ENCODE measurements at places on chromosomes 5 and 9. TPM values are rescaled to one million over a fixed set of nuclear protein-coding genes. Genes with fewer than 3 reads are reported as not detected.

PCDHB9 gene
- 0.19 TPM for polyA plus RNA-seq

SPATA6L gene
- polyA plus RNA-seq = 0.57 TPM

S1PR3 gene
- polyA plus RNA-seq = 18.2 TPM

DNA sequence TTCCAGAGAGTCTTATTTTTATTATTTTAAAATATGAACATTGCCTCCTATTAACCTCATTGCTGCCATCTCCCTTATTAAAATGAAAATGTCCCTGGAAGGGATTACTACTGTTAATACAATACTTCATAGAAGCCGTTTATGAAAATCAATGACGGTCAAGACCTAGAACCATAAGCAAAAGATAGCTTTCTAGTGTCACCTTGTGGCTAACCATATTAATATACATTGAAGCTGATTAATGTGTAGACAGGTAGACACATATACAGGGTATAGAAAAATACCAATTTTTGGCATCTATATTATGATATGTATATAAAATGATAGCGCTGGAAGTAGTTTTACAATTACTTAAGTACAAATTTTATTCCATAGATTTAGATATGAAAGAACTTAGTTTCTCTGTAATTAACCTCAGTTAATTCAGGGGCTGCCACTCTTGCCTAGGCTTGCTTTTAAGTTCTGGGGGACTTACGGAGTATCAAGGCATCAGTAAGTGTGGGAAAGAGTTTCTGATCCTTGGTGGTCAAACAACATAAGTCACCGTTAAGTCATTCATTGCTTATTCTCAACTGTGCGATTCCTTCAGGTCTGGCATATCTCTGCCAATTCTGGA is 2.5 kb upstream of the YTHDC2 start:
- H3K36me3 ChIP-seq = no peaks in the 10 kb centered on the region
- no peak for DNase-seq
- no peak overlapping the region for H3K4me3 ChIP-seq
- peaks cover 12% of the 10 kb centered on the region for H3K4me1 ChIP-seq
- no peak overlapping the region for H3K27ac ChIP-seq

DNA sequence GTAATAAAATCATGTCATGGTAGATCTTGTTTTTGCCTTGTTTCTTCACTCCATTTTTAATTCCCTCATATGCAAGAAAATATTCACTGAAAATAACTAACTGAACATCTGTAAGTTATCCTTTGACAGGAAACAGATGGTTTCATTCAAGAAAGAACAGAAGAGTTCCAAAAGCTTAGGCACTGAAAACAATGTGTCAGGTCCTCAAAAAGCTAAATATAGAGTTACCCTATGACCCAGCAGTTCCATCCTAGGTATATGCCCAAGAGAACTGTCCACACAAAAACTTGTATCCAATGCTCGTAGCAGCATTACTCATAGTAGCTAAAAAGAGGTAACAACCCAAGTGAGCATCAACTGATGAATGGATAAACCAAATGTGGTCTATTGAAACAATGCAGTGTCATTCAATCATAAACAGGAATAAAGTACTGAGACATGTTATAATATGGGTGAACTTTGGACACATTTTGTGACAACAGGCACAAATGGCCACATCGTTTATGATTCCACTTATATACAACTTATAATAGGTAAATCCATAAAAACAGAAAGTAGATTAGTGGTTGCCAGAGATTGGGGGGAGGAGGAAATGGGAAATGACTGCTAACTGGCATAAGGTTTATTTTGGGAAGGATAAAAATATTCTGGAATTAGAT is 231.0 kb downstream of the FRMD3 start:
- no peak overlapping the region for H3K27ac ChIP-seq
- H3K27me3 ChIP-seq = no peaks in the 10 kb centered on the region
- H3K36me3 ChIP-seq = peaks cover 4% of the 10 kb centered on the region
- DNase-seq = no peak

DNA sequence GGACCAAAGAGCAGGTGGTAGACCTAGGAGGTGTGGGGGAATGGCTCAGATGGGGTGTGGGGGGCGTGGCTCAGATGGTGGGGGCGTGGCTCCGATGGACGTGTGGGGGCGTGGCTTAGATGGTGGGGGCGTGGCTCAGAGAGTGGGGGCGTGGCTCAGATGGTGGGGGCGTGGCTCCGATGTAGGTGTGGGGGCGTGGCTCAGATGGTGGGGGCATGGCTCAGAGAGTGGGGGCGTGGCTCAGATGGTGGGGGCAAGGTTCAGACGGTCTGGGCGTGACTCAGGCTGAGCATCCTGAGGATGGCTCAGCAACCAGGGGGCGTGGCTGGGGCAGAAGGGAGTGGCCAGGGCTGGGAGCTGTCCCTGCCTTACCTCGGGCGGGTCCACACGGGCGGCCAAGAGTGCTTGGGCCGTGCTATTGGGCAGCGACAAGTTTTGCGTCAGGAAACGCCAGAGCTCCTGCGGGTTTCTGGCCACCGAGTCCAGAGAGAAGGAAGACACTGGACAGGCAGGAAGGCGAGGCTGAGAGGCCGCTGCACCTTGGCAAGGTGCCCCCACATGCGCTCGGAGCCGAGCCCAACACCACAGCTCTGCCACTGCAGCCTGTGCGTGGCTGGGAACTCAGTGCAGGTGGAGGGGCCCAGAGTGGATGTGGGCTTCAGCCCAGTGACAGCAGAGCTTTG is 5.9 kb downstream of the ABCA2 start:
- H3K4me1 ChIP-seq = peaks cover 57% of the 10 kb centered on the region
- no peak overlapping the region for H3K27ac ChIP-seq

All from spleen (tissue), 13 donors.